ENCODE measurements at places on chromosomes 7 and 10.

DNA sequence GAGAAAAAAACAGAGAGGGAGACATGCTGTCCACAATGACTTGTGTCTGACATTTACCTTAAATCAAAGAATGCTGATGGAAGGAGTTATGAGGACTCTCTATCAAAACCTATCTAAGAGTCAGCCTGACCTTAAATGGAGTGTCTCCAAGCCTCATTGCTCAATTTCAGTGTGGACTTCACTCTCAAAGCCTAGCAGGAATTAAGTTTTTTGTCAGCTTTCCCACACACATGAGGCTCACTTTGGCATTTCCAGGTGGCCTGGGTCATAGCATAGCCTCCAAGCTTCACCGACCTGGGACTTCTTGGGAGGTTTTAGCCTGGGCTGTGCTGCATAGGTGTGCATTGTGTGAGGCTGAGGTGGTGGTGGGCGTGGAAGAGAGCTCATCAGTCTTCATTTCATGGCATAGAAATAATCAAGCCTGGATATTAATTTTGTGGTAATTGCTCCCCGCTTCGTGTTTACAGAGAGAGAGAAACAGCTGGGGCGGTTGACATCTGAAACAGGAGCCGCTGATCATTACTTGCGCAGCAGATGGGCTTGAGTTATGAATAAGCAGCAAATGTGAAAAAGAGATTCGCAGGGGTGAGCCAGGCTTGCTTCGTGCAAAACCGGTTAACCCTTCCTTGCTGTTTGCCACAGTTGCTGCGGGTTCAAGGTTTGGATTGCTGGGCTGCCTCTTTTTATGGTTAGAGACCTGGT, 647.8 kb downstream of the INHBA start:
- DNase-seq = no peak

DNA sequence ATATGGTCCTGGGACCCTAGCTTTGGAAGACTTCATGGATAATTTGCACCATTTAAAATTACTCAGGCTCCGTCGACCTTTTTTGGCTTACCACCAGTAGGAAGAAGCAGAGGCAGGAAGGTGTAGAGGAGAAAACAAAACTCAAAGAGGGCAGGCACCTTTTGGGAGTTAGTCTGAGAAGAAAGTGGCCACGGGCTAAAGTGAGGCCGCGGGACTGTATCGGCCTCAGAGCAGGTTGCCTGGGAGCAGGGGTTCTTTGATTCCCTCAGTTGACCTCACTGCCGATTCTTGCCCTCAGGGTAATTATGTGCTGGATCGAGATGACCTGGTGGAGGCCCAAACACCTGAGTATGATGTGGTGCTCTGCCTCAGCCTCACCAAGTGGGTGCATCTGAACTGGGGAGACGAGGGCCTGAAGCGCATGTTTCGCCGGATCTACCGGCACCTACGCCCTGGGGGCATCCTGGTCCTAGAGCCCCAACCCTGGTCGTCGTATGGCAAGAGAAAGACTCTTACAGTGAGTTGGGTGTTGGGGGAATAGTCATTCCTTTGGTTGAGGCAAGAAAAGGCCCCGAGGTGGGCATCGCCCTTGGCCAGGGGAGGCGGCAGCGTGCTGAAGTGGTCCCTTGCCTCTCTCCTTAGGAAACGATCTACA, 3.1 kb downstream of the MEPCE start:
- no peak for DNase-seq

DNA sequence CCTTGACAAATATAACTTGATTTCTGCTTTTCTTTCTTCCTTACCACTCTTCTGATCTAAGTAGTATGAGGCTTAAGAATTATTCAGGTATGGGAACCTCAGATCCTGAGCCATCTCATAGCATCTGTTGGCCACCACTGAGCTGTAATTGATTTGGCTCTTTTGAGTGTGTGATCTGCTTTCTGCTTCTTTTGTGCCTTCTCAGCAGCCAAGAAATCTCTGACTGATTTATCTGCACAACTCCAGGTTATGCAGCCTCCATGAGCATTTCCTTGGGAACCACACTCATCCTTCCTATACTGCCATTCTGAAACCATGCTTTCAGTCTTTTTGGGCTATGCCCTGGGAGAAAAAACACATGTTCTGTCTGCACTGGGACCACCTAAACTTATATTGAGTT, 178.0 kb upstream of the FAM3C start:
- no peak for DNase-seq

DNA sequence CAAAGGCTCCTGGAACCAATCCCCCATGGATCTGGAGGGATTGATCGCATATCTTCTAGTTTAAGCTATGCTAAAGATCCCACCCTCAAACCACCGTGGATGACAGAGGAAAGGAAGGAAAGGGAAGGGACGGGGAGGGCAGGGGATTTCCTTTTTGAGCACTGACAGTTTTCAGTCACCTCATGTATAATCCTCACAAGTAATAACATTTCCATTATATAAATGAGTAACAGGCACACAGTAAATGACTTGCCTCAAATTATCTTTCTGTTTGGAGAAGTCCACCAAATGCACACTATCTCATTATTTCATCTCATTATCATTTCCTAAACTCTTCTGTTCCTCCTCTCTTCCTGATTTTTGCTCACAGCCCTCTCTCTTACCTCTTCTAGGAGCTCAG, 127.1 kb upstream of the AOAH start:
- DNase-seq = no peak

- DNase-seq = no peak
Measured at GRCh38 chr10:121833387-121833786, 94.4 kb downstream of the ATE1 start.

DNA sequence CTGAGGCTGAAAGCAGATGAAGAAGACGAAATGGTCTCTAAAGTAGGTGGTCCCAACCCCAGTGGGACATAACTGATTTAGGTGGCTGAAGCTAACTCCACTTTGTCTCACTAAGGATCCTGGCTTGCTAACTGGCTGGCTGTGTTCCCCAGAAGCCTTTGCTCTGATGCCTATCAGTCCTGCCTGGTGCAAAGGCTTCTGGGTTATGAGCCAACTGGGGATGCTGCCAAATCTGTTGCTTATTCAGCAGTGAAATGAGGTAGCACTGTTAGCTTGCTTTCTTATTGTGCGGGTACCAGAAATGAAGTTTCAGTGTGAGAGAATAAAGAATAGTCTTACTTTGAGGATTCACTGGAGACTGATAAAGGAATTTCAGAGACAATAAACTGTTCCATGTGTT, 18.1 kb downstream of the PRKG1 start:
- no peak for DNase-seq

DNA sequence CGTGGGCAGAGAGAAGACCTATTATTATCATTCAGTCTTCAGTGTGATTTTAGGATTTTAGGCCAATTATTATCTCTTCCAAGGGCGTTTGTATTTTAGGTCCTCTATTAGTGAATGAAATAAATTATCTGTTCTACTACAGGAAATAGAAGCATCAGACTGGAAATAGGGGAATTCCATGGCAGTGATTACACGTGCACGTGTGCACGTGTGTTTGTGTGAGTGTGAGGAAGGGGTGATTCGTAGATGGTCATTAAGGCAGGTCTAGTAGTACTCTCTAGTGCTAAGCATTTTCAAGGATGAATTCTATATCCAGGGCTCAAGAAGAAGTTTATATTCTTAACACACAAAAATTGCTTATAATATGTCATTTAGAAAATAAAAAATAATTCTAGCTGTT, 623.2 kb downstream of the GATA3 start:
- no peak for DNase-seq

- DNase-seq = no peak
Measured at GRCh38 chr7:141666071-141666470, 35.9 kb downstream of the DENND11 start.

DNA sequence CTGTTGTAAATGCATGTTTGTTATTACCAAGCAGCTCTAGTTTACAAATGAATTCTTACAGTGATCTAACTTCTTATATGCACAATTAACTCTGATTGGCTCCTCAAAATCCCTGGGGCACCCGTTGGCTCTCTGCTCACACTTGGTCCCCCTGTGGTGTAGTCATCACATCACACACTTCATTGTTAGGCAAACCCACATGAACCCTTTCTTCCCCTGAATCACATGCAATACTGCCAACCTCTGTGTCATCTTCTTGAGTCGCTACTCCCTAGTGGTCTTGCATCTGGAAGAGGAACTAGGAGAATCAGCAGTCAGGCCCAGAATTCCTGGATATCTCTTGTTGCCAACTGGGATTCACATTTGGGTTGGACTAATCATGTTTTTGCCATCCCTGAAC, 73.1 kb downstream of the CD36 start:
- DNase-seq = no peak

DNA sequence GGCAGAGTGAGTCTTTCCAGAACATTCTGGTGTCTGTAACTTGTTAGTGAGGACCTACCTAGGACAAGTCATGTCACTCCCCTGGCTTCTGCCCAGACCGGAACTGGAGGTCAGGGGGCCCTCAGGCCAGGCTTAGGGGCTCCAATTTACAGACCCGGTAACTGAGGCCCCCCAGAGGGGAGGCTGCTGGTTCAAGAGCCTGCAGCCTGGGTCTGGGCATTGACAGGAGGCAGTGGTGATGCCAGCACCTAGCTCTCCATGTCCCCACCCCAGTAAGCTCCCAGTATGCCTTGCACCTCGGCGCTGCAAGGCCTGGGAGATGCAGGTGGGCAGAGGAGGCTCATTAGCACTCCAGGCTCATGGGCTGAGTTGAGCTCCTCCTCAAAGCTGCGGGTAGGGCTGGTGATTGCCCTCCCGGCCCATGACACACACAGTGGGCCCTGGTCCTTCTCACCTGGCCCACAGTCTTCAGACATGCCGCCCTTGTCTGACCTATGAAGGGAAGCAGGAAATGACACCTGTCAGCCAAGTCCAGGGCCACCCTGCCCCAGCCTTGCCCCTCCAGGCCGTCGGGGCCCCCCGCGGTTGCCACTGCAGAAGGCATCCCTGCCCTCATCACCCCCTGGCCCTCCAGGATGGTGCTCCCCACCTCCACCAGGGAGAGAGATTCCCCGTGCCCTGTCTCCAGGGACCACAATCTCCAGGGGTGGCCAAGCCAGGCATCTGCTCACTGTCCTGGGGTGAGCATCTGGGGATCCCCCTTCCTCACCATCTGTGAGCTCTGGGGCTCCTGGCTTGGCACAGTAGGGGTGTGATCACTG, 88.3 kb upstream of the TMEM248 start:
- no peak for DNase-seq

DNA sequence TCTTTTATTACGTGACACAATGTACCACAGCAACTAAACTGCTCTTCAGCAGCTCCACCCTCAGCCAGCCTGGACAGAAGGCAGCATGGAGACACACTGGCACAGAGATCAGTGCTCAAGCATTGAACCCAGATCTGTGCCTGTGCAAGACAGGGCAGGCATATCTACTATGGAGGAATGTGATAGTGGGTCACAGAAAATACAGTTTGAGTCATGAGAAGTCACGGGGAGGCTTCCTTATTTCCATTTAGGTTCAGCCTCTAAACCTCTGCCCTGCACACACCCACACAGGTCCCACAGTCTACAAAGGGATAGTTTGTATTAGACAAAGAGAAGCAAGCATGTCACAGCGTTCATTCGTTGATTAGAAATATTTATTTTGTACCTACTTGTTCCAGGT, 187.4 kb upstream of the AGR3 start:
- DNase-seq = no peak

- no peak for DNase-seq
Measured at GRCh38 chr10:82888809-82889455, 1013.9 kb downstream of the NRG3 start.

GRCh38 chr10:88962336-88962735, 9.8 kb upstream of the ACTA2 start:
- DNase-seq = no peak

DNA sequence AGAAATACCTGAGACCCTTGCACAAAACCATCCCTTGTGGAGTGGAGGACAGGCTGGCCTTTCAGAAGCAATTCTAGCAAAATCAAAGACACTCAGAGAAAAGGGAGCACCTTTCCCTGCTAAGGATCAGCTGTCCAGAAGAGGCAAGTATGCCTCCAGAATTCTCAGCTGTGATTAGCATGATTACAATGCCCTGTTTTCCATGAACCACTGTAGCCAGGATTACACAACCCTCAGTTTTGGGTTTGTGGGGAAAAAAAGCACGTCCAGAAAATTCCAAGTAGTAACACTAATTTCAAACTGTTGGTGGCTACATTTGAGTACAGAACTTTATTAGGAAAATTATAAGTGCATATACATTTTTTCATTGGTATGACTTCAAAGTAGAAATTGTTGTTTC, 15.0 kb downstream of the CXCL12 start:
- DNase-seq = no peak

DNA sequence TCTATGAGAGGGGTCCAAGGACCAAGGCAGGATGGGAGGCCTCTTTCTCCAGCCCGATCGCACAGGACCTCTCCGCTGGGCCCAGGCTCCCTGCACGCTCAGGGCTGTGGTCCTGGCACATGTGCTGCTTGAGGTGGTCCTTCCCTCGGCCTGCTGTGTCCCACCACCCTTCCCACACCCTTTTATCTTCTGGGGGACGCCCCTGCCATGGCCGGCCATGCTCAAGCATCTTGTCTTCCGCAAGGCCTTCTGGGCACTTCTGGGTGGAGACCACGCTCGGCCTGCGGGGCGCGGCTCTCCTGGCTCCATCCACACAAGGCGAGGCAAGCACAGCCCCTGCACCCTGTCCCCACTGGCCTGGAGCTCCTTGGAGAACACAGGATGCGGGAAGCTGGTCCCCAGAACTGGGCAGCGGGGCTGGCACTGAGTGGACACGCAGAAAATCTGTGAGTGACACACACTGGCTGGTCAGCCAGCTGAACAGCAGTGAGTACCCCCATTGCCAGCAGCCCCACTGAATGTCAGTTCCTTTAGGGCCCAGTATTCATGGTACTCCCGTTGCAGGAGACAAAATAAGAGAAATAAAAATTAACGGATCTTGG, 115.9 kb downstream of the TCERG1L start:
- DNase-seq = no peak

DNA sequence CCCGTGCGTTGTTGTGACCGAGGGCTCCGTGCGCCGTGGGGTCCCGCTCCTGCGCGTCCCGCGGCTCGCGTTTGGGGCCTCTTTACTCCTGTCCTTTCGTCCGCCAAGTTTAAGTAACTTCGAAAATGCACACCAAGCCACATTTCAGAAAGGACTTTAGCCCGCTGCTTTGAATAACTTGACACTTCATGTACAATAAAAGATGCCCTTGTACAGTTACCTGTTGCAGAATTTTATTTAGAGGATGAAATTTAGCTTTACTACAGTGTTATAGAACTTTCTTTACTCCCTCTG, 459 bp downstream of the SUGCT start:
- no peak for DNase-seq

GRCh38 chr10:86038371-86038770, 328.2 kb downstream of the GRID1 start:
- no peak for DNase-seq

GRCh38 chr7:38686888-38687287, 55.7 kb upstream of the AMPH start:
- DNase-seq = no peak

GRCh38 chr7:3232228-3232627, 68.8 kb upstream of the SDK1 start:
- DNase-seq = no peak

- DNase-seq = no peak
Measured at GRCh38 chr7:70446448-70447143, 685.3 kb upstream of the GALNT17 start.

GRCh38 chr7:73602721-73603651, 21.3 kb downstream of the MLXIPL start:
- no peak for DNase-seq

Measured in stimulated activated CD8-positive, alpha-beta memory T cell treated with anti-CD3 and anti-CD28 coated beads, Interleukin-4, amount 100 ng/mL, for 1 hour (primary cell).